ENCODE measurements at places on chromosomes 12 and 14.
A peak's percentile ranks its signal among the peaks of the same experiment; 100 is the strongest.

DNA sequence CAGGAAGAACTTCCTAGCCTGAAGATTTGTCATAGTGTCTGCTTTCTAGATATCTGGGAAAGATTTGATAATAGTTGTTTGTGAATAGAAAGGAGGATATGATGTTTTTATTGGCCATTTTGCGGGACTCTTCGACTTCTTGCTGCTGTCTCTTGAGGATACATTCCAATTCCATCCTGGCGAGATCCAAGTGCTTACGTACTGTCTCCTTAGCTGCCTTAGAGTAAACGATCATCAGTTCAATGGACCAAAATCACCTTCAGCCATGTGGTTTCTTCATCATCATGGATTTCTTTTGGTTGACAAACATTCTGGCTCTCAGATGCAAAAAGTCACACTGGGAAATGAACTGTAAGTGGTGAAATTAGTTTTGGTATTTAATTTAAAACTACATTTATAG lies 82.7 kb upstream of the SCN8A start:
- DNase-seq = no peak

DNA sequence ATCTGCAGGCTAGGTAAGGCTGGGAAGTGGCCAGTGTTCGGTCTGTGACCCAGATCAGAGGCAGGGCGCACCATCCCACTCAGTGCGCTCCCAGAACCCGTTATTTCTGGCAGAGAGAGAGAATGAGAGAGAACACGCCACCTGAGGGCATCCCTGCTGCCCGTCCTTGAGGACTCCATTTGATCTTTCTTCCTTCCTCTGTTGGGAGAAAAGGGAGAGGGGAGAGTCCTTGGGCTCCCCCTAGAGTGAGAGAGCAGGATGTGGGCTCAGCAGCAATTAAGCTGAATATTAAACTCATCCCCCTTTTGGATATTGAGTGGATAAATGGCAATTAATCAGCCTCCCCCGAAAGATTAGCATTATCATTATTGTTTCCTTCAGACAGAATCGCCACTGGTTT lies 70.6 kb downstream of the IFT43 start:
- DNase-seq = no peak

DNA sequence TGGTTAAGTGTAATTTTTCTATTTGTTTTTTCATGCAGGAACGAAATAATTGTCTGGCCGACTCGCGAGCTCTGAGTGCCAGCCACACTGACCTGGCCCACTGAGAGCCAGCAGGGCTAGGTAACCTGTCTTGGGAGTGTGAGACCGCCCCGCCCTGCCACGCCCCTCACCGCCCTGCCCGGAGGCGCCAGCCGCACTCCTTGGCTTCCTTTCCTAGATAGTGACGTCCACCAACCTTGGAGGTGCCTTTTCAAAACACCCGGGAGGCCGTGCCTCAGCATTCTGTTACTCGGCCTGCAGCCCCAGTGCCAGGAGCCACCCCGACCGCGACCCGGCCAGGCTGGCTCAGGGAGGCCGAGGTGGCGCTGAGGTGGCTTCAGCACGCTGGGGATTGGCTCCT lies 21.7 kb downstream of the XRCC3 start:
- no peak for DNase-seq

DNA sequence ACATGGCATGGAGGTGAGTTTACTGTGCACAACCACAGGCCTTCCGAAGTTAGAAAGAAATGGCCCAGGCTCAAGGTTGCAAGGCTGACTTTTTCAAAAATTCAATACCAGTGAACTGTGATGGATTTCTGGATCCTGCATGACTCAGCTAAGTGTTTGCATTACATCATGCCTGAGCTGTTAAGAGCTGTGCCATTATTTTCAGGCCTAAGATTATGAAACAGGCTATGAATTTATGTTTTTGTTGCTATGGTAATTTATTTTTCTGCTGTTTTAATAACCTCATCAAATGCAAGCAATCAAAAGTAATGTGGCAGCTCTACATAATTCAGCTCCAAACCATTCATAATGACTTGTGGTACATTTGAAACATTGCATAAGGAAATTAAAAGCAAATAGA lies 457.7 kb upstream of the TMEM132C start:
- no peak for DNase-seq

DNA sequence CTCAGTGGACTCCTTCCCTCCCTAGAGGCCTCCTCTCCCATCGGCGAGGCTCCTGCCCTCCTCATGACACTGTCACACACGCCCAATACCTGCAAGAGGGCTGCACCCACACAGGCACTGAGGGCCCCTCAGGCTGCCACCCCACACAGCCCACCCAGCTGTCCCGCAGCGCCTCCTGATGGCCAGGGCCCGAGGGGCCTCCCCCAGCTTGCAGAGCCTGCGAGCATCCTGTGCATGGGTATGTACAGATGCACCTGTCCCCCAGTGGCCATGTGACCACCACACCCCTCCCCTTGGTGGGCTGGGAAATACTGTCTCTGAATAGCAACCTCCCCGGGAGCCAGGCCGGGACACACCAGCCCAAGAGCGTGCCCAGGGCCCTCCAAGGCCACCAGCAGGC lies 19.0 kb upstream of the NUDT14 start:
- DNase-seq = no peak

DNA sequence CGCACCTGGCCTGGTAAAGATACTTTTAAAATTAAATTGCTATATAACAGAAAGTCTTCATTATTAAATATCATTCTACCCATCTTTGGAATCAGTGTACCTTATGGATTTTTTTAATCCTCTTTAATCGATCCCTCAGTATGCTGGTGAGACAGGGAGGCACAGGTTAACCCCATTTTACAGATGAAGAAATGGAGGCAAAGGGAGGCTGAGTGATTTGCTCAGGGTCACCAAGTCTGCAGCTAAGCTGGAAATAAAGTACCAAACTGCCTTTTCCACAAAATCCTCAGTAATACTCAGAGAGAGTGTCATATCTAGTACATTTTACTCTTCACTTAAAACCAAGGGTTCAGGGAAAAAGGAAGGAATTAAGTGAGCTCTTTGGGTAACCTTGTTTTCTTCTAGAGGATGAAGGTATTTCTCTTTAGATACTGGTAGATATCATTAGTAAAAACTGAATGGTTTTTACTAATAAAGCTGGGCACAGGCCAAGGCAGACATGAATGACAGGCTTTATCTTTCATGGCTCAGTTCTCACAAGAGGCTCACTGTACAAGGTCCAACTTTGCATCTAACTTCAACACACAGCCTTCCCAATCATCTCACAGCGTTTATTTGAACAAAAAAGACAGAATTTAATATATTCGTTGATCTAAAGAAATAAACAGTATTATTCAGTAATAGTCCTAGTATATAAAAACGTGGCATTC lies 35.3 kb upstream of the TTC7B start:
- DNase-seq = no peak

DNA sequence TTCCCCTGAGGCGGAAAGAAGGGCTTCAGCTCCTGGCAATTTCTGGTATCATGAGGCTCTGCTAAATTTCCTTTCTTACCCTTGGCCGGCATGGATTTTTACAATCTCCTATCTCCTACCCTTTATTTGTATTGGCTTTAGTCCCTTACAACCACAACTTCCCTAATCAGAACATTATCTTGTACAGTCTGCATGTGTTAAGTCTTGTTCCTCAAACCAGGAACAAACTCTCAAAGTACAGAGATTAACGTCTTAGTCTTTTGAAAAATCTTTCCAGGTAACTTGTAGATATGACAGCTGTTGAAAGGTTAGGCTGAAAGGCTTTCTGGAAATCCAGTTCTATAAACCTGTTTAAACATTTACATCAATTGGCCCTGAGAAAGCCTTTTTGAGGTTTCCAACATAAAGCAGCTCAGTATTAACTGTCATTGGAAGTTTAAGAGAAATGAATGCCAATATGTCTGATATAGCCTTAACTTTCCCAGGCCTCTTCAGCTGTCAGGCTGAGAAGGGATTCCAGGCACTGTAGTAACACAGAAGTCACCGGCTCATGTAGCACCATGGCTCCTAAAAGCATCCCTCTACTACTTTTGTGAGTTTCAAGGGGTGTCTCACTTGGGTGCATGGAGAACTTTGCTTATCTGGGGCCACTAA lies 360.5 kb downstream of the FUT8 start:
- DNase-seq = no peak

- DNase-seq = no peak
These were observed 6.5 kb upstream of the HCFC2 start for GRCh38 chr12:104057771-104058197.

- no peak for DNase-seq
These were observed 359.8 kb downstream of the BTG1 start for GRCh38 chr12:91785655-91786498.

DNA sequence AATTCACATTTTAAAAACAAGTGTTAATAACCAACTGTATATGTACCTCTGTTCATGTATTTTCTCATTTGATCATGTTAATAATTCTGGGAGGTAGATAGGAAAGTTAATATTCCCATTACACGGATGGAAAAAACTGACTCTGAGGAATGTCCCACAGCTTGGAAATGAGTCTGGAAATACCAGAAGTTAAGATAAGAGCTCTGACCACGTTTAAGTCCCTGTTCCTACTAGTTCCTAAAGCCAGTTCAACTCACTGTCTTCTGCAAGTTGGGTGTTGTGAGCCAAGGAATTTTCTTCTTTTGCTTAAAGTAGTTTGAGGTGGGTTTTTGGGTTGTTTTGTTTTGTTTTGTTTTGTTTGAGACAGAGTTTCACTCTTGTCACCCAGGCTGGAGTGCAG lies 104.5 kb downstream of the TMEM30B start:
- no peak for DNase-seq

GRCh38 chr12:51672334-51672733 lies 81.3 kb downstream of the SCN8A start:
- DNase-seq = no peak

DNA sequence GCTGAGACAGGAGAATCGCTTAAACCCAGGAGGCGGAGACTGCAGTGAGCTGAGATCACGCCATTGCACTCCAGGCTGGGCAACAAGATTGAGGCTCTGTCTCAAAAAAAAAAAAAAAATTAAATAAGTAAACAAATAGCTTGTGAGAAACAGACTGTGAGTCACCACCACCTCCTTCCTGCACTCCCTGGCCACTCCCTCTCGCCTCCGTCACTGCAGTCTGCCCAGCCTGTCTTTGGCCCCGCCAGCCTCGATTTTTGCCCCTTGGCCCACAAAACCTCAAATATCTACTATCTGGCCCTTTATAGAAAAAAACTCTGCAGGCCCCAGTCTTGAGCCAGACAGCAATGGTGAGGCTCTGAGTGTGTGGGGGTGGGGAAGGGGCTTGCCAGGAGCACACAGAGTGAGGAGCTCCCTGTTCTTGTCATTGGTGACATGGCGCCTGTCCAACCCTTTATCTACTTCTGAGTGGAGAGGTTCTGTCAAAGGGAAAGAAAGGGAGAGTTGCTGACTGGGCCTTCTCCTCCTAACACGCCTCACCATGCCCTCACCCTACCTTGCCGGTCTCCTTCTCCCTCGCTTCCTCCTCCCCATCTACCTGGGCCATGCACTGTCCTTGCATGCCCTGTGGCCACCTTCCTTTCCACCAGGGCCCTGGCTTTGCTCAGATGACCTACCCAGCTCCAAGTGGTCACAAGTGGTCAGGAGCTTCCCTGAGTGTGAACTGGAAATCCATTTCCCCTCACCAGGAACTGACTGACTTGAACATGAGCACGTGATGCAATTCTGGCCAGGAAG lies 22.1 kb downstream of the LGMN start:
- no peak for DNase-seq

DNA sequence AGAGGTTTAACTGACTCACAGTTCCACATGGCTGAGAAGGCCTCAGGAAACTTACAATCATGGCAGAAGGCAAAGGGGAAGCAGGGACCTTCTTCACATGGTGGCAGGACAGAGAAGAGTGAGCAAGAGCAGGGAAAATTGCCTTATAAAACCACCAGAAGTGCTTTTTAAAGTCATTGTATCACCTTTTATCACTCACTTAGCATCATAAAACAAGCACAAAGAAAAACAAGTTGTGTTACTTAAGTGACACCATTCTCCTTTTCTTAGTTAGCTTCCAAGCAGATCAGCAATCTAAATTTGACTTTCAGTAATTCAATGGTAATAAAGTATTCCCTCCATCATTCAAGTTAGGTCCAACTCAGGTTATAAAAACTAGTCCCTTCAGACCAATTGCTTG lies 28.5 kb downstream of the OSBPL8 start:
- DNase-seq = no peak

DNA sequence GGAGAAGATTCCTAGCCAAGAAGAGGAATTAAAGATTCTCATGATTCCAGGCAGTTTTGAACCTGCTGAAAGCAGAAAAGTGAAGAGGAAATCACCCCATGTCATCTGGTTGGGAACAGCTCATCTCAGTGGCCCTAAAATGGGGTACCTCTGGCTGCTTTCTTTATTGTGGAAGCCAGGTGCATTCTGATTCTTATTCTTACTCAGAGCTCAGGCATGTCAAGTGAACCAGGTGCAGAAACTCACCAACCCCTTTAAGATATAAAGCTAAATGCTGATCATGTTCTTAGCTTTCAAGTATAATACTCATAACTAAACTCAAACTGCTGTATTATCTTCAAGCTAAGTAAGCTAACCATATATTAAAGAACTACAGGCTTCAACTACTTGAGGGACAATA lies 253.9 kb upstream of the ARID2 start:
- DNase-seq = no peak

GRCh38 chr12:123113026-123113425 lies 37.9 kb downstream of the PITPNM2 start:
- DNase-seq = peak; percentile 87

DNA sequence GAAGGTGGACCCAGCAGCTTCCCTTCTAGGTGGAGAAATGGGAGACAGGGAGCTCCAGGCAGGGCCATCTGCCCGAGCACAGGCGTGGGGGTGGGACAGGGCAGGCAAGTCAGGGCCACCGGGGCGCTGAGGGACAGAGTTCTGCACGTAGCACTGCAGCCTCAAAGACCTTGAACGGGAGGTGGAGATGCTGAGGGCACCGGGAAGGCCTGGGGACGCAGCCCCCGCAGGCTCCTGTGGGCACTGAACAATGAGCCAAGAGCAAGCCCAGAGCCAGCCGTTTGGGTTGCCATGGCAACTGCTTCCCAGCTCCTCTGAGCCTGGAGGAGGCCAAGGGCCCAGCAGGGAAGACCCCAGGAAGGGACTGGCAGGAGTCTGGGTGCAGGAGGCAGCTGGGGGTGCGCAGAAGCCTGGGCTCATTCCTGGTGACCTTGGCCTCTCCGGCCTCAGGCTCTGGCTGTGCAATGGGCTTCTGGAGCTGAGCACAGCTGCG lies 3.4 kb downstream of the LBHD2 start:
- peak; percentile 42 for DNase-seq

GRCh38 chr12:67331123-67331522 lies 62.0 kb downstream of the CAND1 start:
- DNase-seq = no peak

DNA sequence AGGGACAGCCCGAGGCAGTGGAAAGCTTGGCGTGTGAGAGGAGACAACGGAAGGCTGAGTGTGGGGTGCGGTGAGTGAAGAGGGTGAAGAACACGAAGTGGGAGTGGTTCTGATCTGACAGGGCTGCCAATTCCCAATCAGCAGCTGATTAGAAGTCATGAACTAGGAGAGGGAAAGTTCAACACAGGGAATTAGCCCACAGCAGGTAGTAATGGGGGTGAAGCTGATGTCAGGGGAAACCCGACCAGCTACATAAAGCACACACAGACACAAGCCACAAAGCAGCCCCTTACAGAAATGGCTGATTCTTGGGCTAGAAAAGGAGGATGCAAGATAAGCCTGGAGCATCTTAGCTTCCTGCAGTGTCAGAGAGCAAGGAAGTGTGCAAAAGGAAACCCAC lies 47.5 kb upstream of the TCL1A start:
- DNase-seq = no peak

All from NCI-H1417 (cell line).